Esophagus squamous epithelium (tissue), 5 donors: ENCODE measurements at places on chromosomes 16 and 17. TPM values are rescaled to one million over a fixed set of nuclear protein-coding genes. Genes with fewer than 3 reads are reported as not detected.

The SEC14L5 gene
- 0.22 TPM for total RNA-seq

The FOXJ1 gene
- total RNA-seq = 0.57 TPM

The MYH11 gene
- 121 TPM for total RNA-seq

The GGT6 gene
- total RNA-seq = 49.9 TPM

The MMP25 gene
- total RNA-seq = 0.85 TPM

The FAM171A2 gene
- 0.35 TPM for total RNA-seq

The NKD1 gene
- total RNA-seq = 1.8 TPM

The TP53TG3B gene
- total RNA-seq = not detected

- H3K27me3 ChIP-seq = no peaks in the 10 kb centered on the region
- H3K27ac ChIP-seq = no peak overlapping the region
- no peak overlapping the region for H3K4me3 ChIP-seq
- no peak for DNase-seq
- peaks cover 38% of the 10 kb centered on the region for H3K36me3 ChIP-seq
- no peaks in the 10 kb centered on the region for H3K4me1 ChIP-seq
Observed at GRCh38 chr16:53465606-53466280, 31.5 kb downstream of the RBL2 start.

DNA sequence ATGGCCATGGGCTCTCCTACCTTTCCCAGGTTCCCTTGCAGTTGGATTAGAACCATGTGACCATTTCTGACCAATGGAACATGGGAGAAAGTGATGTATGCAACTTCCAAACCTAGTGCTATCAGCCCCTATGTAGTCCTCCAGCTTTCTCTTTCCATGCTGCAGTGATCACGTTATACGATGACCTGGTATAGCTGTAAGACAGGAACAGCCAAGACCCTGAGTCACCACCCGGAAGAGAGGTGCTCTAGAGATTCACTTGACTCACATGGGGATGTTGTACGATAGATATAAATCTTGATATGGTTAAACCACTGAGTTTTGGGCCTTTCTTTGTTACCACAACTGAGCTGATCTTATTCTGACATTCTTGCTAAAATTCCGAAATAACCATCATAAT is 65.1 kb downstream of the NOG start:
- H3K27ac ChIP-seq = no peak overlapping the region
- no peaks in the 10 kb centered on the region for H3K27me3 ChIP-seq
- H3K4me3 ChIP-seq = no peak overlapping the region

DNA sequence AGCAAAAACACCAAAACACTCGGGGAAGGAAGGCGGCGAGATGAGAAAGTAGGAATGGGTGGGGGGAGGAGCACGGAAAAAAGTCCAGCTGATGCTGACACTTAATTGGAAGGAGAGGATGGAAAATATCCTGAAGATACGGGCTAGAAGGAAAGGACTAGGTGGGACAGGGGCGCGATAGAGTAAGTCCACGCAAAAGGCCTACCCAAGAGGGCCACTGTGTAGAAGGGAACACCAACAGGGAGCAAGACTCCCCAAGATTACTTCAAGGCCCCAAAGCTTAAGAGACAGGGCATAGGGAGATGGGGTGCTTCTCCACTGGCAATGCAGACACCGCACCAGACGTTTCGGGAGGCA is 736 bp downstream of the APPBP2 start:
- no peaks in the 10 kb centered on the region for H3K27me3 ChIP-seq
- peak overlapping the region; percentile 97 for H3K27ac ChIP-seq
- H3K4me3 ChIP-seq = peak overlapping the region; percentile 94
- peaks cover 7% of the 10 kb centered on the region for H3K4me1 ChIP-seq

DNA sequence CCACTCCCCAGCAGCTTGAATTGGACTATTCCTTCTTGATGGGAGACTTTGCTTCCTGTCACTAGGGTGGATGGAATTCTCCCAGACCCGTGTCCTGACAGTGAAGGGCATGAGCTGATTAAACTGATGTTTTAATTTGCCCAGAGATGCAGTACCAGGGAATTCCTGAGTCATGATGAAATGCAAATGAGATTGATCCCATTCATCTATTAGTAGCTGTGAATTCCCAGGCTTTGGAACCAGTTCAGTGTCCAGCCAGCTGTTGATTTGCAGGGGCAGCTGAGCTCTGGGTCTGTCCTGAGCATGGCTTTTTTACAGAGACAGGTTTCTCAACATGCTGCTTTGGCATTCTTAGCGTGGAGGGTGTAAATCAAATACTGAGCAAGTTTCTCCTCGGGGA is 157.9 kb downstream of the PITPNC1 start:
- no peaks in the 10 kb centered on the region for H3K4me1 ChIP-seq
- no peak overlapping the region for H3K4me3 ChIP-seq
- no peaks in the 10 kb centered on the region for H3K27me3 ChIP-seq

GRCh38 chr17:34665150-34665806 is 85.9 kb downstream of the TMEM132E start:
- H3K4me1 ChIP-seq = no peaks in the 10 kb centered on the region
- H3K27me3 ChIP-seq = peaks cover 77% of the 10 kb centered on the region
- no peak overlapping the region for H3K27ac ChIP-seq
- no peak for DNase-seq
- no peaks in the 10 kb centered on the region for H3K36me3 ChIP-seq
- no peak overlapping the region for H3K4me3 ChIP-seq

DNA sequence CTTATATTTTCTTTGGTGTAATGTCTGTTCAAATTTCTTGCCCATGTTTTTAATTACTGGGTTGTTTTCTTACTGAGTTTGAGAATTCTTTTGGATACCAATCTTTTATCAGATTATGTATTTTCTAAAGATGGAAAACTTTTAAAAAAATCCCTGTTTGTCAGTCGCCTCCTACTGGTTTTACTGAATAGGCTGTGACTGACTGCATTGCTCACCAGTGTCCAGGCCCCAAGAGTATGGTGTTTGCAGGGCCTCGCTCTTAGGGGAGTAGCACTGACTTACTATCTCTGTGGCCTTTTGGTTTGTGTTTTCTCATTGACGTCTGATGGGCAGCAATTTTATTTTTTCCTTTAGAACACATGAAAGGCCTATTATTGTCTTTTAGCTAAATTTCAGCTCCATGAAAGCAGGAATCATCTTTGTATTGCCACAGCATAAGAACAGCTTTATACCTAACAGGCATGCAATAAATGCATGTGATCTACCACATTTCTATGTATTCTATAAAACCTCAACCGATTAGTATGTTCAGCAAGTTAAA is 188.4 kb downstream of the AATF start:
- no peaks in the 10 kb centered on the region for H3K4me1 ChIP-seq
- H3K27me3 ChIP-seq = no peaks in the 10 kb centered on the region
- no peak for DNase-seq
- no peak overlapping the region for H3K4me3 ChIP-seq

DNA sequence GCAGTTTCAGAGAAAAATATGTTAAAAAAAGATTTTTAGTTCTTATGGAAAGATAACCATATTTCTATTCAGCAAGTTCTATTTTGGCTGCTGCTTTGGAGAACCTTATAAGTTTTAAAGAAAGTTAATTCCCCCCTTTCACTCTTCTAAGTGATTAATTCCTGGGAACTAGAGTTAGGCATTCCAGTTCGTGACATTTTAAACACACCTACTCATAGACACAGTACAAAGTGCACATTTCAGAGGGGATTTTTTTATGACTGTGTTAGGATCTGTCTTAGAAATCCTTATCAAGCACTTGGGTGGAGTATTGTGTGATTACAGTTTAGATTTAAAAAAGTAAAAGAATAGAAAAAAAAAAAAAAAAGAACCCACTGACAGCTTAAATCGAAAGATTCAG is 3.5 kb upstream of the CDH11 start:
- H3K4me3 ChIP-seq = no peak overlapping the region
- no peak overlapping the region for H3K27ac ChIP-seq
- no peaks in the 10 kb centered on the region for H3K36me3 ChIP-seq
- no peaks in the 10 kb centered on the region for H3K27me3 ChIP-seq

- H3K27ac ChIP-seq = no peak overlapping the region
- DNase-seq = no peak
- H3K36me3 ChIP-seq = no peaks in the 10 kb centered on the region
Observed at GRCh38 chr17:77836557-77837041, 121.9 kb upstream of the TNRC6C start.

- peaks cover 47% of the 10 kb centered on the region for H3K4me1 ChIP-seq
- H3K4me3 ChIP-seq = peak overlapping the region; percentile 1
- H3K27me3 ChIP-seq = peaks cover 46% of the 10 kb centered on the region
- DNase-seq = no peak
Observed at GRCh38 chr17:15257796-15258512, 7.2 kb downstream of the PMP22 start.

- peaks cover 11% of the 10 kb centered on the region for H3K36me3 ChIP-seq
- H3K4me3 ChIP-seq = no peak overlapping the region
- peak overlapping the region; percentile 95 for H3K27ac ChIP-seq
- DNase-seq = no peak
- no peaks in the 10 kb centered on the region for H3K27me3 ChIP-seq
Observed at GRCh38 chr17:83086199-83086880, 6.9 kb downstream of the METRNL start.
